ENCODE measurements at places on chromosomes 6 and 20. TPM values are rescaled to one million over a fixed set of nuclear protein-coding genes. Genes with fewer than 3 reads are reported as not detected.

DNA sequence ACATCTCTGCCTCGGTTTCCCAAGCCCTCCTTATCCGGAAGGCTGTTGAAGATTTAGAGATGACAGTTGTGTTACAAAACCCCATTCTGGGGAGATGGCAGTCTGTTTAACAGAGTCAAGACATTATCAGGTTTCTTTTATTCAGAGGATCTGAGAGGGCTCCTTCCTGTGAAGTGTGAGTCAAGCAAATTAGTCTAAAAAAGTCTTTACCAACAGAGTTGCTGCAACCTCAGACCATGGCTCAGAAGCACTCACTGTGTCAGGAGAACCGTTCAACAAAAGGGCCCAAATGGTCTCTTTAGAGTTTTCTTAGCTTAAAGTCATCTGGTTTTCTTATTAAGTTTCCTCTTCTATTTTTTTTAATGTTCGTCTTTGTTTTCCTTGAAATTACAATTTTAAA is 717.8 kb downstream of the EPM2A start:
- no peaks in the 10 kb centered on the region for H3K36me3 ChIP-seq
- no peaks in the 10 kb centered on the region for H3K4me1 ChIP-seq
- no peak overlapping the region for H3K27ac ChIP-seq

GRCh38 chr20:32490942-32491763 is 94.0 kb downstream of the NOL4L start:
- peaks cover 50% of the 10 kb centered on the region for H3K4me1 ChIP-seq
- H3K27me3 ChIP-seq, result no peaks in the 10 kb centered on the region

The KIF25 gene
- total RNA-seq, result not detected

GRCh38 chr6:163974322-163974721 is 559.8 kb downstream of the QKI start:
- H3K27ac ChIP-seq, result no peak overlapping the region
- H3K4me3 ChIP-seq, result no peak overlapping the region
- H3K4me1 ChIP-seq, result no peaks in the 10 kb centered on the region
- DNase-seq, result no peak
- H3K27me3 ChIP-seq, result peaks cover 3% of the 10 kb centered on the region
- no peaks in the 10 kb centered on the region for H3K36me3 ChIP-seq

- H3K27ac ChIP-seq, result no peak overlapping the region
These were observed 51.3 kb upstream of the NRN1 start for GRCh38 chr6:6058054-6058444.

GRCh38 chr6:90187437-90188121 is 109.1 kb downstream of the BACH2 start:
- DNase-seq, result no peak
- H3K4me1 ChIP-seq, result peaks cover 26% of the 10 kb centered on the region
- no peaks in the 10 kb centered on the region for H3K36me3 ChIP-seq
- H3K4me3 ChIP-seq, result peak overlapping the region; percentile 61
- H3K27ac ChIP-seq, result peak overlapping the region; percentile 57

Measured in natural killer cell treated with Interleukin-12 subunit alpha and Interleukin-12 subunit beta and Interleukin-15 and Interleukin-18, amount 100 ng/mL, for 72 hours (primary cell).